Diencephalon (tissue), 1 donor: ENCODE measurements at places on chromosomes 2 and 18. TPM values are rescaled to one million over a fixed set of nuclear protein-coding genes. Genes with fewer than 3 reads are reported as not detected.

The TDRD15 gene
- under 0.01 TPM for total RNA-seq

The MSTN gene
- 5.3 TPM for total RNA-seq

The REG3G gene
- total RNA-seq: not detected

The HOXD13 gene
- not detected for total RNA-seq

The ANKRD62 gene
- 0.23 TPM for total RNA-seq

The FBXO41 gene
- 37.6 TPM for total RNA-seq

The TEX44 gene
- not detected for total RNA-seq
